ENCODE measurements at places on chromosomes 5 and 9.
A peak's percentile ranks its signal among the peaks of the same experiment; 100 is the strongest.

GRCh38 chr5:146789712-146790653 is 88.6 kb downstream of the PPP2R2B start:
- DNase-seq = no peak

DNA sequence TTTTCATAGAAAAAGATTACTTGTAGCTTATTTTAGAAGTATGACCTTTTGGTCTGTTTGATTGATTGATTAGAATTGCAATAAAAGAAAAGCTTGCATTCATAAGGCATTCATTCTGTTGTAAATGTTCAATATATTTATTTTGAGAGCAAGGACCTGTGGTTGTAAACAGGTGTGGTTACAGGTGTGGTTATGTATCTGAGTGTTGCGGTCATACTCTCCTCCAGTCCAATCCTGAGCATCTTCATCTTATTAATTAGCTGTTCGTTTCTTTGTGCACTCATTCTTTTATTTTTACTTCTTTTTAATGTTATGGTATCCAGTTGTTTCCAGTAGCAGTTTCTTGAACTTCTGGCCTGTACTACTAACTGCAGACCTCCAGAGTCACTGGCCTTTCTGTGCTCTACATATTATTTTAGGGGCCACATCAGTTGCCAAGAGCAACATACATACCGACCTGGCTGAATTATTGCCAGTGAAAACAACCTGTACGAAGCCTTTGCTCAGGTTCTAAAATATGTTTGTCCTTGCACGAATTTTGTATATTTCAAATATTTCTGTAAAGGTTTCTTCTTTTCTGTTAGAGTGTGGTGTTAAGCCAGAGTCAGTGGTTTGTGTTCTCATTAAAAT is 128.7 kb downstream of the CDC42SE2 start:
- no peak for DNase-seq

DNA sequence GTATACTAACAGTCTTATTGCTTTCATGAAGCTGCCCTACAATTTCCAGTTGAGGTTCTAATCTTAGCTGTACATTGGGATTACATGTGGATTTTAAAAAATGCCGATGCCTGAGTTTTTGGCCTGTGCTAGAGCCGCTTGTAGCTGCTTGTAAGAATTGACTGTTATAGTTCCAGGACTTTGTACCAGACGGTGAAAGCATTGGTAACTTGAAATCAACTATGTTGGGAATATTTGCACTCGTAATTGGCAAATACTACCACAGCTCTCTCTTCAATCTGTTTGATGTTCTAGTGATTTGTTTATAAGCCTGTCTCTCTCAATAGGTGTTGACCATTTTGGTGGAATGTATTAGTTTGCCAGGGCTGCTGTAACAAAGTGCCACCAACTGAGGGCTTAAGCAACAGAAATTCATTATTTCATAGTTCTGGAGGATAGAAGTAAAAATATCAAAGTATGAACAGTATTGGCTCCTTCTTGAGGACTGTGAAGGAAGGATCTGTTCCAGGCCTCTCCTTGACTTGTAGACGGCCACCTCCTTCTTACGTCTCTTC is 50.5 kb upstream of the DHFR start:
- DNase-seq = no peak

DNA sequence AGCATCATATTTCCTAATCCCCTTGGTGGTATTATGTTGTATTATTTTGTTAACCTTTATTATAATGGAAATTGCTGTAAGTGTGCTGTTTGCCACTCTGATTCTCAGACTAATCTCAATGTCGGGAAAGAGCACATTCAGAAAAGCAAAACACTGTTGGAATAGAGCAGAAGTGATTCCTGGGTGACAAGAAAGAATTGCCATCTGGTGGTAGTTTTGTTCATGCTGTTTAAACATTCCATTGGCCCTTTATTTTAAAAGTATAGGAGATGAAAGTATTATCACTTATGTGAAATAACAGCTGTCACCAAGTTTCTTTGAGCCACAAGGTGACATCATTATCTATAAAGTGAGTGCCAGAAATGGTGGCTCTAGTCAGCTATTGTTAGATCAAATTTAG is 301.3 kb upstream of the SGCD start:
- no peak for DNase-seq

- no peak for DNase-seq
Measured at GRCh38 chr5:59891962-59892643, 1.4 kb downstream of the PDE4D start.

DNA sequence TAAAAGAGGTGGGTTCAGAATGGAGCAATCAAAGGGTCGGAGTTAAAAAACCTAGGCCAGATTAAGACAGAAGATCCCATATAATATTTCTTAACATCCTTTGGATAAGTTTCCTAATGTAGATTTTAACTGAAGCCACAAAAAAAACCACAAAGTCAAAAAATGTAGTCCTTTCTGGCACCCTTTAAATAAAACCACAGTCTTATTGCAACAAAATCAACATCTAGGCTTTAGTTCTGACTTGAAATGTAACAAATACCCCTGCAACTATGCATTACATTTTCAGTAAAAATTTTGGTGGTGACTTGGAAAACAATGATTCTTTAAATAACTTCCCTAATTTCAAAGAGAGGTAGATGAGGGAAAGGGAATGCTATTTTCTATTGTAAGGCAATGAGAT is 109.2 kb downstream of the PSAT1 start:
- DNase-seq = no peak

- no peak for DNase-seq
Measured at GRCh38 chr9:124871156-124871561, 9.2 kb downstream of the ARPC5L start.

DNA sequence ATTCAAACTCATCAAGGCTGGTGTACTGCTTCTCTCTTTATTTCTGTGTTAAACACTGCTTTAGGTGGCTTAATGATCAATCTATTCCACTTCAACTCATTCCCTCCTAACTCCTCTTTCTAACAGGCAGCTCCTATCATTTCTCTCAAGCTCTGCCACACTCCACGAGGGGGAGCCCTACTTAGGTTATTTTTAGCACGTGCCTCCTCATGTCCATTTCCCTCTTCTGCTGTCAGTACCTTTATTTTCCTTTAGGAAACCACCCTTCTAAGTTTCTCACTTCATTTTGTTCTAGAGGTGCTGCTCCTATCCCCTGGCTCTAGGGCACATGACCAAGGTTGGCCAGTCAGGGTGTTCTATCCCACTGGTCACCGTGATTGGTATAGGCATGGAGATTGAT is 6.7 kb upstream of the BRINP1 start:
- no peak for DNase-seq

GRCh38 chr9:113177251-113177650 is 26.4 kb downstream of the SLC31A2 start:
- DNase-seq = no peak

GRCh38 chr9:136502940-136503550 is 20.2 kb upstream of the SEC16A start:
- DNase-seq = no peak

DNA sequence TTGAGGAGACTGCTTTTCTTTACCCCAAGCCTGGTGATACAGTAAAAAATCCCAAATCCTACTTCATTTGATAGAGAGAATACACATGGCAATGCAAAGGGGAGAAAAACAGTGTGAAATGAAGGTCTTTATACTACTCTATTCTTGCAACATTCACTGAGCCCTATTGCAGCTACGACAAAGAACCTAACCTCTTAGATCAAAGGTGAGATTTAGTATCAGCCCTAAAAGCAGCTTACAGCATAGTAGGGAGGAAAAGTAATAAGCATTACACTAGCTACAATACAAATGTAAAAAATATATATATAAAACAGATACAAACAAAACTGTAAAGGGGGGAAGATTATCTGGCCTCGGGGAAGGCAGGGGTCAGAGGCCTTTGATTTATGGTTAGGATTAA is 147.1 kb downstream of the MAPKAP1 start:
- DNase-seq = no peak

DNA sequence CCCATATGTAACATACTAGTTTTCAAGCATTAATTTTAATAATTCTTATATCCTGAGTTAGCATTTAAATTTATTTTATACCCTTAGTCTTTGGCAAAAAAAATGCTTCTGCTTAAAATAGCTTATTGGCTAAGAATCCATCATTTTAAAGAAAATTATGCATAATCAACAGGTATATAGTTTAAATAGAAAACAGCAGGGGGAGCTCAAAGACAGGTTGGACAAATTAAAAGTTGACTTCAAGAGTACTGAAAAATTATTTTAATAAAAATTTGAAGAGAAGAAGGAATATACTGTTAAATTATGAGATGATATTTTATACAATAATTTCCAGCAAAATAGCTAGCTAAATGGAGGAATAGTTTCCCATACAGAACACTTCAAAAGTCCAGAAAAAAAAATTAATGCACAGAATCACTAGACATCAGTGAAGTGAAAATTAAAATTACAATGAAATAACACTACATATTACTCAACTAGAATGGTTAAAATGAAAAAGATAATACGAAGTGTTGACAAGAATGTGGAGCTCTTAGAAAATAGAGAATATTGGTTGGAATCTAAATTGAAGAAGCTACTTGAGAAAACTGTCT is 387.1 kb downstream of the PDE4D start:
- no peak for DNase-seq

- no peak for DNase-seq
Measured at GRCh38 chr5:157708866-157709265, 22.4 kb upstream of the THG1L start.

- DNase-seq = peak; percentile 37
Measured at GRCh38 chr9:137370865-137371520, 52.0 kb downstream of the EXD3 start.

DNA sequence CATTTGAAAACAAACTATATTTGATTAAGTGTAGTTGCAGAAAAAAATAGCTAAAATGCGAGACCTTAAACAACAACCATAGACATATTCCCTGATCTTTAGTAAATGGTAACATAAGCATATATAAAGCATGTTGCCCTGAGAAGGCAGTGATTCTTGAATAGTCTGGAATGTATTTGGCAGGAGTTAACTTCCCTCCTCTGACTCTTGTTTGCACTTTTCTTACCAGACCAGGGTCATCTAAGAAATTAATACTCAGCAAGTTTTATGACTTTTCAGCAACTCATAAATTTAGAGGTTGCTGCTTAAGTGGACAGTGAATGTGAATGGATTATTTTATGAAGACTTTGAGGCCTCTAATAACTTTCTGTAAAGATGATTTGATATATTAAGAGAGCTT is 55.3 kb upstream of the NUDT12 start:
- no peak for DNase-seq

DNA sequence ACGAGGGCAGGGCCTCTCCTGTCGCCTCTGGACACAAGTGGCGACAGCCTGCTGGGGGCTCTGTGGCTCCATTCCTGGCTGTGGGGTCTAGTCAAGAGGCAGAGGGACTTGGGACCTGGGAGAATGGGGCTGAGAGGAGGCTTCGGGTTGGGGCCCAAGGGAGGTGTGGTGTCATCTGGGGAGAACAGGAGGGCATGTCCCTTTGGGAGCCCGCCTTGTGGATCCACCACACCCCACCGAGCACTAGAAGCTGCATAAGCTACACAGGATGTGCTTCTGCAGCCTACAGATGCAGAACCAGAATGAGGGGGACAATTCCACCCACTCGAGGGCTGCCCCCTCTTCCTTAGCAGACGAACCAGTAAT is 3.9 kb upstream of the MAN1B1 start:
- DNase-seq = no peak

DNA sequence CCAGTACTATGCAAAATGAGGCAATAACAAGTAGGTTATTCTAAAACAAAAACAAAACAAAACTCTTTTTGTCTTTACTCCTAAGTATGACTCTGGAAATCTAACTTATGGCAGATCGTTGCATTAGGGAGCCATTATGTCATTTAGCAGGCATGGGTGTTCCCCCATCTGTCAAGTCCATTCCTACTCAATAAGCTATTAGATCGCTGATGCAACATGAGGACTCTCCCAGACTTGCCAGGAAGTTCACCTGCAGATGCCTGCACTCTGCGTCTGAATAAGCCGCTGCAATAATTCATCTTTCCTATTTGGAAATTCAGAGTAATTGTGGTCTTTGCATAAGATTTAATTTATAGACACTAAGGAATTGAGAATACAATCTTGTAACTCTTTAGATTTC is 585.0 kb downstream of the KIF4B start:
- DNase-seq = no peak

DNA sequence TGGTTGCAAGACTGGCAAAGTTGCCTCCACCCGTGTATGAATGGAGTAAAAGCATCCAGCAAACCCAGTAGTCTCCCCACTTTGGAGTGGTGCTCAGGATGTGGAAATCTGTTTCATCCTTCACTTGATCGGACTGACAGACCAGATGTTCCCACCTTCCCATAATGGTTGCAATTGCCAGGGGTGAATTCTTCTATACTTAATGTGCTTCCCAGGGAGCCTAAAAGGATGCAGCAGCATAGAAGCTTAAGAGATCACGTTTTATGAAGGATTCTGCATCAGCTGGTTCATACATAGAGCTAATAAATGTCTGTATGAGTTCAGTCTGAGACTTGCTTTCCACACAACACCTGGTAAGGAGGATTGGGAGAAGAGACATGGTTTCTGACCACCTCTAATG is 198.8 kb upstream of the S1PR3 start:
- no peak for DNase-seq
